Activated CD4-positive, alpha-beta T cell treated with anti-CD3 and anti-CD28 coated beads, Interleukin-10, Interleukin-2, amounts not matched to agents 100 ng/mL and 50 ng/mL, durations not matched to agents 16 hours and 8 hours (primary cell): ENCODE measurements at places on chromosomes 1 and 21.

- DNase-seq = no peak
Observed at GRCh38 chr1:36825226-36825625, 209.1 kb downstream of the GRIK3 start.

GRCh38 chr1:231485029-231485784 lies 43.3 kb upstream of the TSNAX start:
- DNase-seq = no peak

- DNase-seq = no peak
Observed at GRCh38 chr1:100127226-100127625, 5.5 kb downstream of the SASS6 start.

DNA sequence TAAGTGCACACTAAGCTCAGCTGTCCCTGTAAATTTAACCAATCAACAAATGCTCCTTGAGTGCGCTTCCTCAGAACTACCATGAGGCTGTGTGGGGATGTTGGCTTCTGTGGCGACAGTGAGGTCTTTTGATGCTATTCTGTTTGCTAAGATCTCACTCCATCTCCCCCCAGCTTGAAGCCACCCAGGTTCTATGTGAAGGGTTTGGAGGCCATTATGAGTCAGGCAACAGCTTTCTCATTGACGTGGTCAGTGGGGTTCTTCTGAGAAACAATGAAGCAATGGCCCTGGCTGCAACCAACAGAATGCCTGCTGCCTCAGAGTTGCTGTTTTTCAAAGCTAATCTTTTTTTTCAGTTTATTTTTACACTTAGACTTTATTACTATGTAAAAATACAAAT lies 205.5 kb downstream of the PTBP2 start:
- peak; percentile 10 for DNase-seq

DNA sequence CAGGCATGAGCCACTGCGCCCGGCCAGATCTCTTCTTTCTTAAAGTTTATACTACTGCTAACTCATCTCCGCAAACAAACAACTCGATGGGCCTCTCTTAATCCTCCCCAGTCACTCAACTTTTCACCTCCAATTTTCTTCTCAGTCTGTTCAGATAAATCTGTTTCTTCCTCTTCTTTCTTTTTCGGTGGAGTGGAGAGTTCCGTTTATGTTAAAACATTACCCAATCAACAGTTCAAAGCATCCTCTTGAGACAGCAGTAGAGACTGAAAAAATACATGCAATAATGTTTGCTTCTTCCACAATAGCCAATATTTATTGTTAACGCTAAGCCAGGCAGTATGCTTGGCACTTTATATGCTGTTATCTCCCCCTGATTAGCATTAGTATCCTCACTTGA lies 1.4 kb upstream of the ANKRD13C start:
- no peak for DNase-seq

DNA sequence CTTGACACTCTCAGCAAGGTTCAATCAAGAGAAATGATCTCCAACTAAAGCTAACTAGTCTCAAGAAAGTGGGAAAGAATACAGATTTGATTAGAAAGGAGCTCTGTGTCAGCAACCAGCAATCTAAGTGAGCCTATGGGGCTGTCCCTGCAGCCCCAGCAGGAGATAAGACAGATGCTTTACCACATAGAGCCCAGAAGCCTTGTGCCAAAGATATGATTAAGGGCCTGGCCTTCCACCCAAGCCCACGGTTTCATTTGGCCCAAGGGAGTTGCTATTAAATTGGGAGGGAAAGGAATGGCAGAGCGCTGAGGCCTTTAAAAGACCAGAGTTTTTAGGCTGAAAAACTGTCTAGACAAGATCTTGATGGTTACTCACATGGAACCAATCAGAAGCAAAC lies 74.8 kb downstream of the HLCS start:
- DNase-seq = no peak

DNA sequence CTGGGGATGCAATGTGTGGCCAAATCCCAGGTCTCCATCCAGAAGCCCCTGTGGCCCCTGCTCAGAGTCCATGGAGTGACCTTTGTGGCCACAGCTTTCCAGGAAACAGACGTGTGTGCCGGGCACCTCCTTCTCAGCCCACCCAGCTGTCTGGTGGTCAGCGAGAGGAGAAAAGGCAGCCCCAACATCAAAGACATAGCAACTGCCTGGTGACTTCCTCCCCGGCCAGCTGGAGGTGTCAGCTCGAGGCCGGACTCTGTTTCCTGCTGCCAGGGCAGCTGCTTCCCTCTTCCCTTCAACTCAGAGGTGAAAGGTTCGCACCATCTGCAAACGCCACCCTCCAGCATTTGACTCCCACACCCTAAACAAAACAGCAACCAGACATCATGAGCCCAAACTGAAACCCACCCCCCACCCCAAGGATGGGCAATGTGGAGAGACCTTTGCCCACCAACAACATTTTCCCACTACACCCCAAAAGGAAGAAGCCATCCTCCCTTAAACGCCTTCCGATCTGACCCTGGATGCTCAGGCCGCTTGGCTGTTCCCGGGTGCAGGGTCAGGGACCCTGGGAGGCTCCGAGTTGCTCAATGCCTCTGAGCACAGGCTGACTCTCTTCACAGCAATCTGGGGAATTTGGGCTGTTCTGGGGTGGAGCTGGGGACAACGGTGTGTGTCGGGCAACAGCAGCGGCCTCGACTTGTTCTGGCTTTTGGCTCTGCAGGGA lies 162.3 kb downstream of the PSMG1 start:
- no peak for DNase-seq

GRCh38 chr1:187336441-187337168 lies 507.9 kb downstream of the PLA2G4A start:
- peak; percentile 50 for DNase-seq

GRCh38 chr1:173112129-173112528 lies 61.4 kb upstream of the TNFSF18 start:
- DNase-seq = no peak

DNA sequence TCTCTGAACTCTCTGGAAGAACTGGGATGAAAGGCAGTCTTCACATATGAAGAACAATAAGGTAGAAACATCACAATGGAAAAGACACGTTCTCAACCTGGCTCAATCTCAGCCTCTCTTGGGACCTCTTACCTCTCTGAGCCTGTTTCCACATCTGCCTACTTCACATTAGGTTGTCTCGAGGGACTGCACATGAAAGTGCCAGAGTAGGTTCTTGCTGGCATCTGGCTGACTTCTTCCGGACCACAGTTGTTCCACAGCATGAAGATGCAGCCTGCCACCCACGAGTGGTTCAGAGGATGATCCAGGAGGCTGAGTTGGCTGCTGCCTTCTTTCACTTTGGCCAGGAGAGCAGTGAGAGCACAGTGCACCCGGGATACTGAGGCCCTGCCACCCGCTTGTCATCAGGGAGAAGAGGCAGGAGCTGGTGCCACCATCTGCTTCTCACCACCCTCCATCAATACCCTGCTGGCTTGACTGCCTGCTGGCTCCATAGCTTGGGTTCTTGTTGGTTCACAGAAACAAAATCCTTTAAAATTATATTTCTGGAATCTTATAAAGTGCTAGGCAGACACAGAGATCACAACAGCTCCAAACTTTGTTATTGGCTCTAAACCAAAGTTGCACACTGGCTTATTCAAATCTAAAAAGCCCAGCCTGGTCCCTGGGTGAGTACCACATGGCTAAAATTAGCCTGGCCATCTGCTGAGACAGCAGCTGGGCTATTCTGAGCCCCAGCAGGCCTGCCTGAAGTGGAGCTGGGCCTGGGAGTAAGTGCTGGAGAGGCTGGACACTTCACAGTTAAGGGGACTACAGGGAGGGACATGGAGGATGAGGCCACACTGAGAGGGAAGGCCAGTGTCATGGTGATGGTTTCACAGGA lies 46.9 kb upstream of the LIN9 start:
- DNase-seq = no peak

- no peak for DNase-seq
Observed at GRCh38 chr21:41701749-41702148, 65.1 kb downstream of the RIPK4 start.

- DNase-seq = no peak
Observed at GRCh38 chr1:21257431-21258135, 32.7 kb downstream of the ECE1 start.
